Bronchial epithelial cell (primary cell): ENCODE measurements at places on chromosomes 6 and 20.
A peak's percentile ranks its signal among the peaks of the same experiment; 100 is the strongest.

- DNase-seq = no peak
These were observed 233.6 kb downstream of the TPBG start for GRCh38 chr6:82597201-82597600.

- DNase-seq = no peak
These were observed 175.1 kb downstream of the ARHGAP18 start for GRCh38 chr6:129534926-129535325.

GRCh38 chr20:61186771-61187472 lies 65.1 kb upstream of the CDH4 start:
- peak; percentile 1 for DNase-seq

DNA sequence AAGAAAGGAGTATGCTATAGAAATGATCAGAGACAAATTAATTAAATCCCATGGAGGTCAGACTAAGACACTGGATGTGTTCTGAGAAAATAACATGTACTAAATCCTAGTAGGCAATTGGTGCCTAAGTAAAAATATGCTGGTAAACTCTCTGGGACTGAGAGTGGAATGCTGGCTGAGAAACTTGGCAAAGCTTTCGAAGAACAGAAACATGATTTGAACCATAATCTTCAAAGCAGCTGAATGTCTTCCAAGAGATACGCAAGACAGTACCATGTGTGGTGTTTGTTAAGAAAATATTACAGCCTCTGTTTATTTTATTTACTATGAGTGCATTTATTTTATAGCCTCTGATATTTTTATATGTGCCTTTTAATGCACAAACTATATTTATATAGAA lies 55.2 kb downstream of the EFHC1 start:
- no peak for DNase-seq

DNA sequence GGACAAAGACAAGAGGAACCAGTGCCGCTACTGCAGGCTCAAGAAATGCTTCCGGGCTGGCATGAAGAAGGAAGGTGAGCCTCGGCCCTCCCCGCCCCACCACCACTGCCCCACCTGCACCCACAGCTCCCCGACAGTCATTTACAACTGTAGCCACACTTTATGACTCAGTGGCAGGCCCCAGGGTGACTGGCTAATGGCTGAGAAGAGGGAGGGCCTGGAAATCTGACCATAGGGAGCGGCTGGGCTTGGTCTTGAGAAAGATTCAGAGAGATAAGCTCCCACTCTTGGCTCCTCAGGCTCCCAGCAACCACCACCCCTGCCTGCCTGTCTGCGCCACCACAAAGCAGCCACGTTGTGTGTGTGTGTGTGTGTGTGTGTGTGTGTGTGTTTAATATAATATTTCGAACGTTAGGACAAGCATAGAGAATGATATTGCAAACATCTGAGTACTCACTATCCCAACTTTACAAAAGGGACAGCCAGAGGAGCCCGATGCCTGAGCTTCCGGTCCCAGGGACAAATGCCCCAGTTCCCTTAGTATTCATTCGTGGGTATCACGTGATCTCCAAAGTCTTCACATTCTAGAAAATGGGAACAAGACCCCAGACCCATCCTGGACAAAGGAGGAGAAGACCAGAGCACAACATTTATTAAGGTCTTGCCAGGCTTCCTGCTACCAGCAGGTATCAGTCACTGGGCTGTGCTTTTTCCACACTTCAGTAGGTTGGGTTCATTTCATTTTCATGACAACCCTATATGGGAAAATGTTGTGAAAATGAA lies 52.1 kb downstream of the HNF4A start:
- DNase-seq = peak; percentile 95

- DNase-seq = no peak
These were observed 20.4 kb downstream of the PAX1 start for GRCh38 chr20:21725892-21726291.

DNA sequence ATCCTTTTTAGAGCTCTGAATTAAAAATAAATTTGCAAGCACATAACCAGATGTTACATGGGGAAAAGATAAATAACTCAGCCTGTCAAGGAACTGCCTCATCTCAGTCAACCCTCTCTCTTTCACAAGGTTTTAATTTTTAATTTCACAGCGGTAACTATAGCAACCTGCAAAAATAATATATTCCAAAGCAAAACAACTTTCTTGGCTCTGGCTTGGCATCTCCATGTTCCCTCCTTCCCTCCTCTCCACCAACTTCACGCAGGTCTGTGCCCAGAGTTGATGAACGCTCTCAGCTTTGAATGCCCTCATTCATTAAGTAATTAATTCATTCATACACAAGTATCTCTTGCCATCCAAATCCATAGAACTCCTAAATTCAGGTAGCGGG lies 32.5 kb upstream of the SIRPA start:
- DNase-seq = no peak

DNA sequence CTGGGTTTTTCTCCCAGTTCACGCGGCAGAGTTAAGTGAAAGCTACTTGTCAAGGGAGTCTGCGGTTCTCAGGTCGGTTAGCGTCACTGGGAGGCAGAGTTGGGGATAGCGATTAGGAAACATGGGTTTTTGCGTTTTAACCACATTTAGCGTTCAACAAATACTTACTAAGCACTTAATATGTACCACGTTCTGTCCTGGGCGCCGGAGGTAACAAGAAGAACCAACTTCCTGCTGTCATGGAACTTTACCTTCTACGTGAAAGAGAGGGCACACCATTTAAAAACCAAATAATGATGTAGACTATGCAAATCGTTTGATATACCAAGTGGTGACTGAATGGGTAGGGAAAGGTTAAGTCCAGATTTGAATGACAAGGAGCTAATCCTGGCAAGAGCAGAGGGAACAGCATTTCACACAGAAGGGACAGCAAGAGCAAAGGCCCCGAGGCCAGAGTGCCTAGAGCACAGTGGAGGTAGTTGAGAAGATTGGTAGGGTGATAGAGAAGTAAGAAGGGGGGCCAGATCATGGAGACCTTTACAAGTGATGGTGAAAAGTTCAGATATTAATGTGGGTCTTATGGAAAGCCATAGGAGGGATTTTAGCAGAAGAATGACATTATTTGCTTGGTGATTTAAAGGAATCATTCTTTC lies 744 bp downstream of the RIOK1 start:
- DNase-seq = no peak

DNA sequence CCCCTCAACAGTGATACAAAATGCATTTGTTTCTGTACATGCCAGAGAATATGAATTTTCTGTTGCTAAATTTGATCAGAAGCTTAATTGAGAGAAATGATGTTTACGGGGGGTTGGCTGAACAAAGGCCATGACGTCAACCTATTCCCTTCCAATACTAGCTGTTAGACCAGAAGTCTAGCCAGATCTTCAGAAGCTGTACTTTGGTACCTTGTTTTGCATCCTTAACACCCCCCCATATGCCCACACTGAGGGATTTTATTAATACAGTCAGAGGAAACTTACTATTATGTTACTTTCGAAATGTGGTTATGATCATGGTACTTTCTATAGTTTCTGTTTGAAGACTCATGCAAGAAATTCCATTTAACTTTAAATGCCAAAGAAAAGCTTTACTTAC lies 3.1 kb downstream of the NCOA7 start:
- no peak for DNase-seq

- peak; percentile 91 for DNase-seq
These were observed 45.1 kb downstream of the OGFRL1 start for GRCh38 chr6:71333697-71334096.

- DNase-seq = peak; percentile 7
These were observed 11.5 kb upstream of the TMEM244 start for GRCh38 chr6:129872586-129872985.

GRCh38 chr6:106324726-106325335 lies 729 bp downstream of the ATG5 start:
- peak; percentile 31 for DNase-seq

- DNase-seq = no peak
These were observed 129.6 kb upstream of the CST7 start for GRCh38 chr20:24819331-24819965.

DNA sequence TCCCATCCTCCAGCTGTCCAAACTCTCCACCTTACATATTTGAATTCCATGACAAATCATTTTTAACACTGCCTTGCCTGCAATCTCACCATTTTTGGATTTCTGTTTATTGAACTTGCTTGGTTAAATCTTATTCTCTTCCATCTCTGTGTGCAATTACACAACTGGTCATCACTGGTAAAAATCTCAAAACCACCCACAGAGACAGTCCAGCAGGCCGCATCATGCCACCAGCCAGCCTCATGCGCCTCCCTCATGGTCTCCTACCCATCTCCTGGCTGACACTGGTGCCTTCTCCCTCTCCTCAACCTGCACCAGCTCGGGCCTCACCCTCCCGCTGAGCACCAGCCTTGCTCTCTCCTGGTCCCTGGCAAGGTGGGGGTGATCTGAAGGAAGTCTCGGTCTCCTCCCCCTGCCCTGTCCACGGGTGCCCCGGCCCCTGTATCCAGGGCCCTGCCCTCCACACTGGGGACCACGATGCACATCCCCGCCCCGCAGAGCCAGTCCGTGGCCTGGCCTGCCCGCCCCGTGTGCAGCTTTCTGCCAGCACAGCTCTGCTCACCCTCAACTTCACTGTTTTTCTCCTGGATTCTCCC lies 92.0 kb downstream of the THBS2 start:
- no peak for DNase-seq

GRCh38 chr6:167588181-167588919 lies 238.4 kb upstream of the AFDN start:
- DNase-seq = no peak

DNA sequence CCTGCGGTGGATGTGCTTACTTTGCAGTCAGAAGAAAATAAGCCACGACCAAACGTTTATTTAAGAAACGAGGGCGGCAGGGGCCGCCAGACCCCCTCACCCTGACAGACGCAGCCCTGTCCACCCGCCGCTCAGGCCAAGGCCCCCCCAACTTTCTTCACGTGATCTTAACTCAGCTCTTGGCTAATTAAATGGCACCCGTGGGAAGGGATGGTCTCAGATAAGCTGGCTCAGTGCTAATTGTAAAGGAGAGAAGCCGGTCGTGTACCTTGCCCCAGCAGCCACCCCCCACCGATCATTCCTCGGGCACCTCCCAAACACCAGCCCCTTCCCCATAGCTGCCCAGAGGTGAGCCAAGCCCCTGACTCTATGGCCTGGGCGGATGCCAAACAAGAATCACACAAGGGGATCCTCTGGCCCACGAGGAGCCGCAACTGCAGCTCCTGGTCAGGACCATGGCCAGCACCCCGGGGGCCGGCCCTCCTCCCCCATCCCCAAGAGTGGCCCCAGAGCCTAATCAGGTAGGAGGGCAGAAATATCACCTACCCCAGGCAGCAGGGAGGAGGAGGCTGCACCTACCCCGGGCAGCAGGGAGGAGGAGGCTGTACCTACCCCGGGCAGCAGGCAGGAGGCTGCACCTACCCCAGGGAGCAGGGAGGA lies 11.2 kb downstream of the KCNQ2 start:
- no peak for DNase-seq

DNA sequence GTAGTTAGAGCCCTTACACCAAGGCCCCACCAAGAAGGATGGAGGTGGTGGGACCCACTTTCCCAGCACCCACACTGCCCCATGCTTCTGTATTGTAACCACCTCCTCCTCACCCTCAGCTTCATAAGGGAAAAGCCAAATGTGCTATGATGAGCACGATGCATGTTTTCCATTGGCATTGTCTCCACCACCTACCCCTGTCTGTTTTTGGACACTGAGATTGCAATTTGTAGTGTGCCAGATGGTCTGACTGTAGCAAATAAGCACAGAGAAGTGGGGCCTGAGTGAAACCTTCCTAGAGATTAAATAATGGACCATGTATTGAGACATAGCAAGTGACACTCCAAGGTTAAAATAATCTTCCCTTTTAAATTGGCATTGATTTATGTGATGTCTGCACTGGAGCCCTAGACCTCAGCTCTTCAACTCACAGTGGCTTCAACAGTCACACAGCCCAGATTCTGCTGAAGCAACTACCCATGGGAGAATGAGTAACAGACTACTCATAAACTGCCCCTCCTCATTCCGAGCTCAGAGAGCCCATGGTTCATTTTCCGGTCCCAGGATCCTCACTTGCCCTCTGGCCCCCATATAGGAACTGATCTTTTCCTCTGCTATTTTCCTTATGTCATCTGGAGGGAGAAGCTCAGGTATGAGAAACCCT lies 177.9 kb downstream of the COL9A1 start:
- peak; percentile 66 for DNase-seq

- no peak for DNase-seq
These were observed 26.3 kb upstream of the RAB23 start for GRCh38 chr6:57248311-57248895.

DNA sequence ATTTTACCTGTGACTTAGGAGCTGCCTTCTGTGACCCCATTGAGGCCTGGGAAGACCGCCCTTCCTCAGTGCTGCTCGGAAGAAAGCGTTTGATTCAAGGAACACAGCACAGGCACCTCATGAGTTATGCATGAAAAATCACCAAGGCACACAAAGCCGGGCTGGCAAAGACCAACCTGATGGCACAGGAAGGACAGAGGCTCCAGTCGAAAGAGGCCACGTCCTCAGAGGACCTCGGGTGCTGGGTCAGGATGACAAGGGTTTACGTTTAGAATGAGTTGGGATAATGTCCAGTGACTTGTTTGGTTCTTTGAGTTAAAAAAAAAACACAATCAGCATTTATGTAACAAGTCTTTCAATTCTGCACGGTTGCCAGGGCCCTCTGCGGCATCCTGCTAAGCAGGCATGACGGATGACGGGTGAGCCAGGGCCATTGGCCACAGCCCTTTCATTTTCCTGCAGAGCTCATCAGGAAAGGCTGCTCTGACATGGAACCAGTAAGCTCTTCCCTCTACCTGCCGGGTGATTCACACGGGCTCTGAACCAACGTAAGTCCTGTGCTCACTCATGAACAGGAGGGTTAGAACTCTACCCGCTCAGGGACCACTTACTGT lies 112.8 kb downstream of the DACT2 start:
- no peak for DNase-seq

DNA sequence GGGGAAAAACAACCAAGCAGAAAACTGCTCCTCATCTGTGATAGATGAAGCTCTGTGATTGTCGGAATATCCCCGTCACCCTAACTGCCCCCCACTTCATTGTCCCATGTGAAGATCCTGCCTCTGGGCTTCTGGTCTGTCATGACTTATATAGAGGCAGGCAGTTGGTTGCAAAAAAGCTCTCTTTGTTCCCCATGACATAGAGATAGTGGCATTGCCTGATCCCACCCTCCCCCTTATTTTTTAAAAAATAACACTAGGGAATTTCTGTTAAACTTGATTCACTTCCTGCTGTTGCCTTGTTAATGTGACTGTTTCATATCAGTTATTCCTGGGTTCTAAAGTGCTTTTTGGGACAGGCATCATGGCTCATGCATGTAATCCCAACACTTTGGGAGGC lies 203.1 kb downstream of the JARID2 start:
- no peak for DNase-seq

DNA sequence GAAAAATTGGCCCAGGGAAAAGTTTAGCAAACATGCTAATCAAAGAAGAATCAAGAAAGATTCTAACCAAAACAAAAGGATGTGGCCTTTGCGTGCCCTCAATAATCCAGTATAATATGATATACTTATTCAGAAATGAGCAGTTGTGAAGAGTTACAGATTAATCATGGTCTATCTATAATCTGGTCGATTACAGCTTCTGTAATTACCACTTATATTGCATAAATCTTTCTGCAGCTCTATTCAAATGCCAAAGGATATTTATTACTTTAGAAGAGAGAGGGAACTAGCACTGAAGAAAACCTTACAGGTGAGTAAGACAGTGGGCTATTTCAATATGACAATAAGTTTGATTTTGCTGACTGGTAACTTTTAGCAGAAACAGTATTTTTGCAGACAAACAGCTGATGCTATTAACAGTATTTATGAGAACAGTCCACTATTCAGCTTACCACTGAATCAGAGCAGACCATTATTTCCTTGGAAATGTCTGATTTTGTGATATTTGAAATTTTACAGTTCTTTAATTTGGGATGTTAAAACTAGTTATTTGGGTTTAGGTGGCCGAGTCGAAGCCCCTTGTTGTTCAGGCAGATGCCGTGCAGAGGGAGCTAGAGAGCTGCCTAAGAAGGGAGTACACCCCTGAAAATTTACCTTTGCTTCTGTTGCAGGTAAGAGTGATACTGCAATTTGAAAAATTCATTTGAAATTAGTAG lies 92.2 kb downstream of the CEP57L1 start:
- DNase-seq = peak; percentile 48
